Umbilical cord (tissue), 2 donors: ENCODE measurements at places on chromosomes 12 and 14. TPM values are rescaled to one million over a fixed set of nuclear protein-coding genes. Genes with fewer than 3 reads are reported as not detected.
A peak's percentile ranks its signal among the peaks of the same experiment; 100 is the strongest.

- no peak for DNase-seq
Measured at GRCh38 chr14:104156142-104156541, 17.8 kb downstream of the KIF26A start.

KCNH3 gene
- total RNA-seq, result 0.24 TPM

DNA sequence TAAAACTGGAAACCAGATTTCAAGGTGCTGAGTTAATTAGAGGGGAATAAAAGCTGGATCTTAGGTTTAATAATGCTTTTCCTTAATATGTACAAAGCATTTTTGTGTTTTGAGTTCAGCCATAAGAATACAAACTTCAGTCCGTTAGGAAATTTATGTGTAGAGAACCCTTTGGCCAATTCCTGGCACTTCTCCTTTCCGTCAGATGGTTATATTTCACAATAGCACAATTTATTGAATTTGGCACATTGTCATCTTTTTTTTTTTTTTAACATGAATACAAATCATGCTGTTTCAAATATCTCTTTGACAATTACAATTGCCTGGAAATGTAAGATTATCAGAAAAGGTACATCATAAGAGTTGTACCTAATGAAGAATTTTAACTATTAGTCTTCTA lies 56.2 kb upstream of the DDHD1 start:
- DNase-seq, result peak; percentile 3

DNA sequence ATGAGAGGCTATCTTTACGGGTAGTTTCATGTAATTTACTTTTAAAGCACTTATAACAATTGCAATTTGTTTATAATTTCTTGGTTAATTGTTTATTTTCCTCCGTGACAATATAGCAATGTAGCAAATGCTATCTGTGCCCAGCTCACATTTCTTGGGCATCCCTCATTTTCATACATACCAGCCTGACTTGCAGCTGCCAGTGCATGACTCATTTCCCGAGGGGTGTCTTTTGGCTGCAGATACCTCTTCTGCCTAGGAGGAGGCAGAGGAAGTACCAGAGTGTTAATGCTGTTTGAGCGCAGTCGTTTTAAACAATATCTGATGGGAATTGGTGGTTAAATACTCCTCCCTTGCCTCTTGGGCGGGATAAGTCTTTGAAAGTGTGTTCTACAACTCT lies 104.2 kb upstream of the ABCD2 start:
- no peak for DNase-seq

GZMB gene
- 0.96 TPM for total RNA-seq

AP4S1 gene
- 15.9 TPM for total RNA-seq

TRIM9 gene
- 30.8 TPM for total RNA-seq

GRCh38 chr12:57086493-57087009 lies 2.4 kb upstream of the NAB2 start:
- peak; percentile 92 for DNase-seq
